ENCODE measurements at places on chromosomes 4 and X.

DNA sequence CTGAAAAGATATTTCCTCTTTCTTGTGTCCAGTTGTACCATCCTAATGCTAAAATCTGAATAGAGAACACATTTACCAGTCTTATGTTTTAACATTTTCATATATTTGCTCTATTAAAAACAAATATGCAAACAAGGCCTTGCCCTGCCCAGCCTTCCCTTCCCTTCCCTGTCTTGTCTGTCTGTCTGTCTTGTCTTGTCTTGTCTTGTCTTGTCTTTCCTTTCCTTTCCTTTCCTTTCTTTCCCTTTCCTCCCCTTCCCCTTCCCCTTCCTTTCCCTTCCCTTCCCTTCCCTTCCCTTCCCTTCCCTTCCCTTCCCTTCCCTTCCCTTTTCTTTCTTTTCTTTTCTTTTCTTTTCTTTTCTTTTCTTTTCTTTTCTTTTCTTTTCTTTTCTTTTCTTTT lies 1103.5 kb downstream of the STIM2 start:
- DNase-seq: no peak

DNA sequence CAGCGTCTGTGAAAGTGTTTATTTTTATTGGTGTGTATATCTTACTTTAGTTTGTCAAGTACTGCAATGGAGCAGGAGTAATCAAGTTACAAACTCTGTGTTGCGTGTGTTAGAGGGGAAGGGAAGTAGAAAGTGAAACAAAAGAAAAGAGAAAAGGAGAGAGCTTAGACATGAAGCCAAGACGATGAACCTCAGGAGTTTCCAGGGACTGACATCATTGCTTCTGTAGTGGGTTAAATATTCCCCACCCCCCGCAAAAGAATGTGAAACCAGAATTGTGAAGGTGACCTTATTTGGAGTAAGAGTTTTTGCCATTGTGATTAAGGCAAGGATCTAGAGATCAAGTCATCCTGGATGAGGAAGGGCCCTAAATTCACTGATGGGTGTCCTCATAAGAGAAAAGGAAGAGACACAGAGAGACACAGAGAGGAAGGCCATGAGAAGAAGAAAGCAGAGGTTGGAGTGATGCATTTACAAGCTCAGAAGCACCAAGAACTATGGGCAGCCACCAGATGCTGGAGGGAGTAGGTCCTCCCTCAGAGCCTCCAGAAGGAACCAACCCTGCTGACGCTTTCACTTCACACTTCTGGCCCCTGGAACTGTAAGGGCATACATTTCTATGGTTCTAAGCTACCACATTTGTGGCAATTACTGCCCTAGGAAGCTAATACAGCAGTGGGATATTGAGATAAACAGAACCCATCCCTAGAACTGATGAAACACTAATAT lies 173.6 kb upstream of the SFRP2 start:
- no peak for DNase-seq

GRCh38 chr4:128468123-128468989 lies 180.7 kb upstream of the PGRMC2 start:
- DNase-seq: peak; percentile 5

DNA sequence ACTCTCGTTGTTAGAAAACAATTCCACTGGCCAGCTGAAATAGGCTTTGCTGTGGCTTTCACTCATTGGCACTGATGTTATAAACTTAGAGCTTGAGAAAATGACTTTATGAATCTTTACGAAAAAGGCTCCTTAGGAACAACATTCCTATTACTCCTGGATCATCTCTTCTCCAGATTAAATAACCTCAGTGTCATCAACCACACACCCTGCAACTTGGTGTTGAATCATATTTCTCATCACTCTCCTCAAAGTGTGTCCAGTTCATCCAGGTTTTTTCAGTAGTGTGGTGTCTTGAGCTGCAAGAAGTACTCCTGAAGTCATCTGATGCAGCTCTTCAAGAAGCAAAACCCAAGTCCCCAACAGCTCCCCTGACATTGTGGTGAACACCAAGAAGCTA lies 28.1 kb upstream of the ANOS1 start:
- DNase-seq: no peak

DNA sequence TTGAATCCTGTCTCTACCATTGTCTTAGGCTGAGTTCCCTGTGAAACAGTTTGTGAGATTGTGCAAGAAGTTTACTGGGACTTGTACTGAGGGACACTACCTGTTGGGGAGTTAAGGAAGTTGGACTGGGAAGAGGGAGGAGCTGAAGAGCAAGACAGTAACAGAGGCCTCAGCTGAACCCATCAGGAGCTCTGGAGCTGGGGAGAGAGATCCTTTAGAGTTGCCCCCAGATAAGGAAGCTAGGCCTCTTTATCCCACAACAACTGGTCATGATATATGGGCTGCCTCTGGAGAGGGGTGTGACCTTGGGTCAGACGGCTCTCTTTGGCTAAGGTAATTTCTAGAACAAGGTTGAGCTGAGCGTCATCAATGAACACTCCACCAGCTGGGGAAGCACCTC lies 137.8 kb upstream of the SLC4A4 start:
- DNase-seq: no peak

DNA sequence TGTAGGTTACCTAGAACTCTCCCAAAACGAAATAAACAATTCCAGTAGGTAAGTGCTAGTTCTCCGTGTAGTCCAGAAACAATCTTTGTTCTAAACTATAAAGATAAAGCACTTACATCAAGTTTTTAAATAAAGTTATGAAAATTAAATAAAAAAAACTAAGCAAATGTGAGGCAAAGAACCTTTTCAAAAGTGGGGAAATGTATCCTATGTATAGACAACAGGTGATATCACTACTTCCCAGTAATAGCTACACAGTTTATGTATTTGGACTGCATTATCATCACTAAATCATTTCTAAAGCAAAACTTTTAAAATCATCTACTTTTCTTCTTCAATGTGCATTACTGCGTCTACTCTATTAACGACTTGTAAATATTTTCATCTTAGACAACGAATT lies 2.0 kb downstream of the YTHDC1 start:
- no peak for DNase-seq

GRCh38 chr4:10532155-10532554 lies 74.9 kb upstream of the ZNF518B start:
- no peak for DNase-seq

DNA sequence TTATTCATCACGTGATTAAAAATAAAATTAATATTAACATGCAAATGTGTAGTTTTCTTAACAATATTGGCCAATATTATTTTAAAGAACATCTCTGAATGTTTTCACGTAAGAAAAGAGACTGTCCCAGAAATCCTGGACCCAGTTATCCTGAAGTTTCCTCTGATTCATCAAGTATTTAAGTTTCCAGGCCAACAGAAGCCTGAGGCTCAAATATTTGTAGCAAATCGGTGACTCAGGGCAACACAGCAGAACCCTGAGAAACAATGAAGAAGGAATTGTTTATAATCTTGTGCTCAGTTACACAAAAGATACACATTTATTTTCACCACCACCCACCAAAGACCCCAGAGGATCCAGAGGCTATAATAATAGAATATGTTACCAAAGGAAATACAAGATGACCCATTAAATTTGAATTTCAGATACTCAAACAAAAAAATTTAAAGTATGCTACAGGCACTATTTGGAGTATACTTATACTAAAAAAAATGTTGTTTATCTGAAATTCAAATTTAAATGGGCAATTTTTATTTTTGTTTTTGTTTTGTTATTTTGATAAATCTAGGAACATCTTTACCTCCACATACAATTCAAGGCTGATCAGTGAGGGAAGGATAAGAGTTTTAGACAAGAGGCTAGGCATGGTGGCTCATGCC lies 33.9 kb upstream of the SLC7A11 start:
- no peak for DNase-seq

GRCh38 chr4:148089624-148090023 lies 352.6 kb downstream of the NR3C2 start:
- DNase-seq: no peak
